Posterior cingulate gyrus (tissue), 11 donors: ENCODE measurements at places on chromosomes 16 and 17.

DNA sequence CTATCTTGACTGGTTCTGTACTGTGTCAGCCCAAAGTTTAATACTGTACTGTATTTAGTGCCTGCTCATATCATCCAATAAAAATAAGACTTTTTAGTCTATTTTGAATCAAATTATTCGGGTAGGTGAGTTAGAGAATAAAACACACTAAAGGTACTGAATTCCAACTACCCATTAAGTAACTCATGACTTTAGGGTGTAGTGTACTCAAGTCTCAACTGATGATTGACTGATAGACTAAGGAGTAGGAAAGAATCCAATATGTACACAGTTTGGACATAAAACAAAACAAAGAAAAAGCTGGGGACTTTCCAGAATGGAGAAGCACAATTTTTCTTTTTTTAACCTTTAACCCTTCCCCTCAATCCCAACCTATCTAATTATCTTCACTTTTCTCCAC lies 4.1 kb downstream of the EZH1 start:
- DNase-seq = no peak

DNA sequence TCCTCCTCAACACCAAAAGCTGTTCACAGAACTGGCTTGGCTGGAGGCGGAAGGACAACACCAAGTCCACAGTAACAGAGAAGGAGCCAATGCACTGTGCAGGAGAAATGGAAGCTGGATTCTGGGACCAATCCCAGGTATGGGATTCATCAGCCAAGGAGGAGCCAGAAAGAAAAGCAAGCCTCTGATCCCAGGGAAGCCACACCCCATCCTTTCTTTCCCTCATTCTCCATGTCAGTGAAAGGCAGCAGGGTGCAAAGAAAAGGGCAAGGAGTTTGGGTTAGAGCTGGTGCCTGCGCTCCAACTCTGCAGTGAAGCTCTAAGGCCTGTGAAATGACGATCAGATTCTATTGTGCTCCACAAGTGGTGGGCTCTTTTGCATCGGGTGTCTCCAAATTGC lies 11.0 kb downstream of the DCAKD start:
- DNase-seq = peak; percentile 30

GRCh38 chr17:10737736-10738135 lies 7.9 kb upstream of the TMEM220 start:
- DNase-seq = no peak

DNA sequence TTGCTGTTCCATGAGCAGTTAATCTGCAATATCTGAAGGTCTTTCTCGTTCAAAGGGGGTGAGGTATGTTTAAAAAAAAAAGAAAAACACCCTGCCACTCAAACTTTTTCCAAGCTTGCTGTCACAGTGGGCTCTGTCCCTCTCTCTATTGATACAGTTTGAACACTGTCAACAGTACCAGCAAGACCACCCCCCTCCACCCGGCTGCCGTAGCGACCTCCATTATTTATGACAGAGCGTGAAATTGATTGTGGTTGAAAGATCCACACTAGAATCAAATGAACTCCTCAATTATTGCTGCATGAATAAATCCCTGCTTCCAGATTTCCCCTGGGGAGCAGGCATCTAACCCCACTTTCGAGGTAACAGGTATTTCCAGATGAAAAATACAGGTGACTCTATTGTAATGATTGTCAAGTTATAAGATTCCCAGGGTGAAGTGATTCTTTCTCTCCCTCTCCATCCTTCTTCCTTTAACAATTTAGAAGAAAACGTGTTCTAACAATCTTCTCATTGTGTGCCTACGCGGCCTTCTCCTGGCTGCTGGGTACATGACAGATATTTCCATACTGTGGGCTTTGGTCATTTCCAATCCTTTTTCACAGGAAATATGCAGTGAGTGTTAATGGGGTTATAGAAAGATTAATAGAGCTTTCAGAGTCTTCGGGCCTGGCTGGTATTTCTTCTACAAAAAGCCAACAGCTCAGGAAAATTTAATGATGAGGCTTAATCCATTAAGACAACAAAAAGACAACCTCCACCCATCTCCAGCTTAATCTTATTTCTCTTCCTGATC lies 135.7 kb upstream of the C16orf82 start:
- no peak for DNase-seq

GRCh38 chr17:47872651-47873161 lies 21.7 kb upstream of the SP6 start:
- no peak for DNase-seq

DNA sequence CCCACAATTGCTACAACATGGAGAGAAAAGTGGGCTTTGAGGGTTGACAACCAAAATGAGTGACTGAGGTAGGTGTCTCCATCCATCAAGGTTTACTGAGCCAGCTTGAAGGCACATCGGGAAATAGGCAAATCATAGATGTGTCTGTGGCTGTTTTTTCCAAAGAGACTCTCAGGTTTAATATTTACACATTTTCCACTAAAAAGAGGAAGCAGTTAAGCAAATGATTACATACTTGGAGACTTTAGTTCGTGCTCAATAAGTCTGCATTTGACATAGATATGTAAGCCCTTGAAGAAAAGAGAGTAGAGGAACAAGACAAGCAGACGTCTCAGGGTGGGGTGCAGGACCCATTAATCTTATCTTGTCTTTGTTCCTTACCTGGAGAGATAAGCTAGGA lies 148.9 kb upstream of the COX10 start:
- DNase-seq = no peak

DNA sequence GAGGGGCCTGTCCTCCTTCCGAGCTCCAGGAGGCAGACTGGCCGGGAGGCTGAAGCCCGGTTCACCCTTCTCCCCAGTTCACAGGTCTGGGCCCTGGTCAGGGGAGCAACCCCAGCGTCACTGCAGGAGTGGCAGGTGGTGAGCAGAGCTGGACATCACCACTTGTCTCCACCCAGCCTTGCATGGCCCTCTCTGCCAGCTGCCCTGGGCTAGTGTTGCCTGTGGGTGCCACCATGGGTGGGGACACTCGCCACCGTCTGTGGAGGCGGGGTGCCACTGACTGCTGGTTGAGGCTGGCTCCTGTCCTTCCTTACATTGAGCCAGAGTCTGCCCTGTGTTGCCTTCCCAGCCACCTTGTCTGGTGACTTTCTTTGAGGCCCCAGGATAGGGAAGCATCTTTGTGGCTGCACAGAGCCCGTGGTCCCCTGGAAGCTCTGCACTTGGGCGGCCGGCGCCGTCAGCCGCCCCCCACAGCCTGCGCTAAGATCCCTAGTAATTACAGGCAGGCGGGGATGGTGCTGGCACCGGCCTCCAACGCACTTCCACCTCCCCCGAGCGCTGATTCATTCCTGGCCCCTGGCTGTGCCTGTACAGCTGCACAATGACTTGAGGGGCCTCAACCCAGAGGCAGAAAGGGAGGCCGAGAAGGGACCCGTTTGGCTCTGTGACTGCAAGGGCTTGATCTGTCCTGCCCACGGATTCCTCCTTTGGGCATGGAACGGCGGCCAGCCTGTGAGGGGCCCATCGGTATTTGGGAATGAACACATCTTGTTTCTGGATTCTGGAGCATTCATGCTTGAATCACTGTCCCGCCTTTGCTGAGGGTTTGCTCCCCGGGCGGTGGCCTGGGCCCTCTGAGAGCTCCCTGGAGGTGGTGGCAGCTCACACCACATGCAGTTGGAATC lies 5.2 kb downstream of the BAIAP2 start:
- DNase-seq = peak; percentile 52

GRCh38 chr16:87310610-87311009 lies 6.6 kb downstream of the C16orf95 start:
- no peak for DNase-seq
